ENCODE measurements at places on chromosomes 7 and 10. TPM values are rescaled to one million over a fixed set of nuclear protein-coding genes. Genes with fewer than 3 reads are reported as not detected.

Gene SMKR1
- total RNA-seq: not detected

- no peak for DNase-seq
These were observed 16.8 kb downstream of the GIMAP5 start for GRCh38 chr7:150753826-150754603.

- peak; percentile 41 for DNase-seq
These were observed 104.6 kb downstream of the ITGB8 start for GRCh38 chr7:20435305-20435704.

DNA sequence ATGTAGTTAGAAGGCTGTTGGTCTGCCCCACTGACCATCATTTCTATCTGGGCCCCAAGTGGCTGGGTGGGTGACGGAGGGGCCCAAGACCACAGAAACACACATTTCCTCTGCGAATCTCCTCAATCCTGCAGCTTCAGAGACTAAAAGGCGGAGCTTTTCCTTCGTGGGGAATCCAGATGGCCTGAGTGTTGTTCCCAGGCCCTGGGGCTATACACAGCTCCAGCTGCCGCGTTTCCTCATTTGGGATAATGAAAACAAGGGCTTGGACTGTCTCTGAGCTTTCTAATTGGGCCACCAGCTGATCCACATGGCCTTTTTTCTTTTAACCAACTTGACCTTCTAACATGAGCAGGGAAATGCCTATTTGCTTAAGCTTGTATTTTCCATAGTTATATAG lies 339.9 kb downstream of the CXCL12 start:
- no peak for DNase-seq

- no peak for DNase-seq
These were observed 114.0 kb downstream of the PRKCQ start for GRCh38 chr10:6465854-6466601.

GRCh38 chr10:130179640-130180039 lies 43.4 kb downstream of the GLRX3 start:
- no peak for DNase-seq

Data from body of pancreas (tissue), 4 donors.